ENCODE measurements at places on chromosomes 7 and 10.

DNA sequence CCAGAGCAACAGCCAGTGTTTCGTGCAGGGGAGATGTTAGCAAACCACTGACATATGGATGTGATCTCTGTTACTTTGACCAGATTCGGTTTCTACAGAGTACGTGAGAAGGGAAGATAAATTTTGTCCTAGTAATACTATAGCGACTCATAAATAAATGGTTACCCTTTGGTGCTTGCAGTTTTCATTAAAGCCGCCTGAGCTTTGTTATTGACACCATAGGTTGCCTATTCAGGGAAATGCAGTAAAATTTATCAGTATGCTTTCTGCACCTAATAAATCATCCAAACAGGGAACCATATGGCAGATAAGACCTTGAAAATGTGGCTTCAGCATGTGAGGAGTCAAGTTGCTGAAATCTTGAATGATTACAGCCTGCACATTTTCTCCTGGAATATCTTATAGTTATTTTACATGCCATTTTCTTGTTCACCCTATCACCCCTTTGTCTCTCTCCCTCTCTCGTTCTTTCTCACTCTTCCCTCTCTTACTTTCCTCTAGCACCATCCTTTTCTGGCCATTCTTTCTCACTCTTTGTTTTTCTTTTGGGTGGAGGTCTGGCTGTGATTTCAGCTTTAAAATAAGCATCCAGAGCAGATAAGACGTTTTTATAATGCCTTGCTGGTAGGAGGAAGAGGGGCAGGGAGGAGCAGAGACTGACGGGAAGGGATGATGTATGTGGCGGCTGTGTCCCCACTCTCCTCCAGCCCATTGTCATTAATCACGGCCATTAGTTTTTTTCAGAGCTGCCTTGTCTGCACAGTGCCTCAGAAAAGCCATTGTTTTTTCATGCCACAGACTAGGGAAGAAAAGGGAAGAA lies 182.5 kb downstream of the LRMDA start:
- DNase-seq: no peak

GRCh38 chr10:31341552-31341951 lies 22.5 kb downstream of the ZEB1 start:
- no peak for DNase-seq

DNA sequence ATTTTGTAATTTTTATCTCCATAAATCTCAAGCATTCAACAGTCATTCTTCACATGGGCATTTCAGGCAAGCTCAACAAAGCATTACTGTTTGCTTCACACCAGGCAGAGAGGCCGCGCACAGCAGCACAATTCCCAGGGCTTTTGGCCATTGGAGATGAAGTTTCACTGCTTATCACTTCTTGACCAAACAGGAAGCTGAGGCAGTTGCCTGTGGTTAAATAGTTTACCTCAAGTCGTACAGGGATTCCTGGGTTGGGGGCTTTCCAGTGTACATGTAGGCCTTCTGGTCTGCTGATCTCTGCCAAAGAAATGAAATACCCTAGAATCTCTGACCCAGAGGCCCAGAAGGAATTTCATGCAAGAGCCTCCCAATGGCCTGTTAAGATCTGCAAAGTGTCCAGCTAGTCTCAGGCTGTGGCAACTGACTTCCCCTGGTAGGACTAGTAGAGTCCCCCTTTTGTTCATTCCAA lies 11.2 kb upstream of the PRDX3 start:
- no peak for DNase-seq

- DNase-seq: no peak
Observed at GRCh38 chr7:27835376-27835775, 95.4 kb downstream of the TAX1BP1 start.

DNA sequence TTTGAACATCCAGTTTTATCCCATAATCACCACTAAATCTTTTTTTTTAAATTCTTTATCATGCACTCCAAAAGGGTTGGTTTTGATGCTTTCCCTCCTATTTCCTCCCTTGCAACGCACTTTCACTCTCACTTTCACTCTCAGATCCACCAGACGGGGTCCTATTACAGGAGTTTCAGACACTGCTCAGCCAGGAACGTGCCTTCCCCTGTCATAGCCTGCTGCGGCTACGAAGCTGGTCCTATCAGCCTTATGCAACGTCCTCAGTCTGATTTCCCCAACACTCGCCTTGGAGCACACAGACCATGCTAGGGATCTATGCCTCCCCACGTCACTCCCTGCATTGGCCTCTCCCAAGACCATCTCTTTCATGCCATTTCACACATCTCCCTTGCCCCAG lies 23.4 kb downstream of the ZPBP start:
- no peak for DNase-seq
